ENCODE measurements at places on chromosomes 7 and 10.
A peak's percentile ranks its signal among the peaks of the same experiment; 100 is the strongest.

DNA sequence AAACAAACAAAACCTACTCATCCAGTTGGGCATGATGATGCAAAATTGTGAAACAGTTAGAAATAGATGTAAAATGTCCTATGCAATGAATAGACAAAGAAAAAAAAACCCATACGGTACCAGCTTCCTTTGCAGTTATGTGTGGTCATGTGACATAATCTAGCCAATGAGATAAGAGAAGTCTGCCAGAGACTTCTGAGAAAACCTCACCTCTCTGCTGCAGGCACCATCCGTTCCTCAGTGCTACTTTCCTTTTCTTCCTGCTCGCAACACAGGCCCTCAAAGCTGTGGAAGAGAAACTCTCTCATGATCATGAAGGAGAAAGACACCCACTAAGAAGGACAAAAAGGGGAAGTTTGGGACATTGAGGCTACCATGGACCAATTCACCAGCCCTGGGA, 76.8 kb upstream of the CARD11 start:
- no peak for DNase-seq

DNA sequence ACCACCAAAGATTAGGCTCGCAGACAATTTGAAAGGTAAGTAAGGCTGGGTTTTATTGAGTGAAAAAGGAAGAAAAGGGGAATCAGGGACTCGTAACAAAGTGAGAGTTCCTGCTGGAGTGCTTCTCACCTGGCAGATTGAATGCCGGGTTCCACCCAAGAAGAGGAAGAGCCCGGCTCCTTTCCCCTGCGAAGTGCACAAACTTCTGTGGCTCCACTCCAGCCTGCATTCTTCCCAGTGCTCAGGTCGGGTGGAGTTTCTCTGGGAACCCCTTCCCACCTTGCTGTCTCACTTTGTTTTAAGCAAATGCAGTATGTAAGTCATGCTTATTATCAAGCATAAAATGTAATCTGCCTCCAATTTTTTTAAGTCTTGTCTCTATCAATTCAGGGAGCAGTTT, 87.1 kb upstream of the TMEM106B start:
- DNase-seq, result no peak

- no peak for DNase-seq
Observed at GRCh38 chr7:131326576-131326975, 1.1 kb upstream of the MKLN1 start.

GRCh38 chr7:101020444-101020843, 563 bp downstream of the MUC17 start:
- DNase-seq, result no peak

GRCh38 chr7:131544449-131545301, 11.8 kb downstream of the PODXL start:
- DNase-seq, result peak; percentile 23

GRCh38 chr7:127251036-127251464, 1.7 kb downstream of the GRM8 start:
- no peak for DNase-seq

DNA sequence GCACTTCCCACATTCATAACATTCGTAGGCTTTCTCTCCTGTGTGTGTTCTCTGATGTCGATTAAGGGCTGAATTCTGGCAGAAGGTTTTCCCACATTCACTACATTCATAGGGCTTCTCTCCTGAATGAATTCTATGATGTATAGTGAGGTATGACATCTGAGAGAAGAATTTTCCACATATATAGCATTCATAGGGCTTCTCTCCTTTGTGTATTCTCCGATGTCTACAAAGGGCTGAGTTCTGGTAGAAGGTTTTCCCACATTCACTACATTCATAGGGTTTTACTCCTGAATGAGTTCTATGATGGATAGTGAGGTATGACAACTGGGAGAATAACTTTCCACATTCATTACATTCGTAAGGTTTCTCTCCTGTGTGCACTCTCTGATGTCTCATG, 15.6 kb downstream of the ZNF12 start:
- no peak for DNase-seq

- no peak for DNase-seq
Observed at GRCh38 chr7:148153616-148154284, 436.8 kb upstream of the C7orf33 start.

- no peak for DNase-seq
Observed at GRCh38 chr10:110901954-110902819, 16.8 kb downstream of the BBIP1 start.

- DNase-seq, result no peak
Observed at GRCh38 chr7:36607721-36608095, 116.6 kb downstream of the AOAH start.

- peak; percentile 29 for DNase-seq
Observed at GRCh38 chr7:47039904-47040303, 542.0 kb downstream of the TNS3 start.

GRCh38 chr7:17558558-17559332, 260.3 kb downstream of the AHR start:
- no peak for DNase-seq

- DNase-seq, result no peak
Observed at GRCh38 chr10:112711366-112711765, 238.7 kb upstream of the TCF7L2 start.

- no peak for DNase-seq
Observed at GRCh38 chr10:62024026-62024701, 122.7 kb downstream of the ARID5B start.

- no peak for DNase-seq
Observed at GRCh38 chr7:93249491-93250148, 17.5 kb downstream of the VPS50 start.

DNA sequence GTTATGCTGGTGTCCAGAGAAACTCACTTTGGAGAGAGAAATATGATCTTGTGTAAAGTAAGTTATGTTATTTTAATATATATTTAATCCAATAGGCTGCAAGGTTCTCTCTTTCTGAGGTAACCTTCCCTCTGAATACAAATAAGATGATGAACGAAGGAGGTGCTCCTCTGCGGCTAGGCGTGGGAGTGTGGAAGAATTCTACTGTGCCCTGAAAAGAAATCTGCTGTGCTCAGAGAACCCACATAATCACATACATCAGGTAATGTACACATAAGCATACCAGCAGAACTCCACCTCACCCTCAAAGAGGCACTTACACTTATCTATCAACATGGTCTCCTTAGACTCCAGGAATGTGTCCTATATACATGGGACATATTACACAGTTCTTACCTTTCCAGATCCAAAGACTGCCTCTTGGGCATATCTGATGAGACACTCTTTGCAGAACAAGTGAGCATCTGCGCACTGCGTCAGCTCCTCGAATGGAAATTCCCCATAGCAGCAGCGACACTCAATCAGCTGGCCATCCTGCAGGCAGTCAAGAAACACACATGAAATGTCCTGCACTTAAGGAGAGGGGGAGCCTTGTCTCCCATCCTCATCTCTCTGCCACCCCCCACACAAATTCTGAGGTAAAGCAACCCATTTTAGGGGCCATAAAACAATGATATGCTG, 66.7 kb downstream of the RNF216 start:
- DNase-seq, result no peak

DNA sequence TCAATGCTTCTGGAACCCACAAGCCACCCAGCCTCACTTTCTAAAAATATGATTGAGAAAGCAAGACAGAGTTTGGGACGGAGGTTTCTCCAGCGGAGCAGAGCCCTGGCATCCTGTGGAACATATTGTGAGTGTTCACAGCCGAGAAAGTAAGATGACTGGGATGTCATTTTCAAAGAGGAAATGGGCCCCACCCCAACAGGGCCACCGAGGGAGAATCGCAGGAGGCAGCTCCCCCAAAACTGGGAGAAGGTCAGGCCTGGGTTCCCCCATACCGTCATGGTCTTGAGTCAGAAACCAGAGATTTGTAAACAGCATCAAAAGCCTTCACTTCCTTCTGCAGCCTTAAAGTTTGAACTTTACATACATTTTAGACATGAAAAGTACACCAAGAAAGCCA, 560.0 kb downstream of the PTPRN2 start:
- no peak for DNase-seq

DNA sequence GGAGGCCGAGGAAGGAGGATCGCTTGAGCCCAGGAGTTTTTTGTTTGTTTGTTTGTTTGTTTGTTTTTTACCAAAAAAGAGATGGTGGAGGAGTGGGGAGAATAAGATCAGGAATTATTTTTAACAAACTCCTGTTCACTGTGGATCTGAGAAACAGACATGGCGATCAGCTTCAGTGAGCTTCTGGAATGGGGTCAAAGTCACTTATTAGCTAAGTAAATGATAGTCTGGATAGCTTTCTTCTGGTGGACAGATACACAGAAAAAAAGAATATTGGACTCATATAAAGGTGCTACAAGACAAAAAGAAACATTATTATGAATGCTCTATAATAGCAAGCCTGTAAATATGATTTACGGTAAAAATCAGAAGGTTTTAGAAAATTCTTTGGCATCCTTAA, 85.1 kb downstream of the POU6F2 start:
- DNase-seq, result no peak

- peak; percentile 91 for DNase-seq
Observed at GRCh38 chr10:45008524-45009161, 7.9 kb downstream of the ZNF22 start.

GRCh38 chr7:159113056-159113455, 31.6 kb downstream of the VIPR2 start:
- DNase-seq, result no peak

GRCh38 chr10:36157486-36157885, 515.4 kb upstream of the FZD8 start:
- no peak for DNase-seq

DNA sequence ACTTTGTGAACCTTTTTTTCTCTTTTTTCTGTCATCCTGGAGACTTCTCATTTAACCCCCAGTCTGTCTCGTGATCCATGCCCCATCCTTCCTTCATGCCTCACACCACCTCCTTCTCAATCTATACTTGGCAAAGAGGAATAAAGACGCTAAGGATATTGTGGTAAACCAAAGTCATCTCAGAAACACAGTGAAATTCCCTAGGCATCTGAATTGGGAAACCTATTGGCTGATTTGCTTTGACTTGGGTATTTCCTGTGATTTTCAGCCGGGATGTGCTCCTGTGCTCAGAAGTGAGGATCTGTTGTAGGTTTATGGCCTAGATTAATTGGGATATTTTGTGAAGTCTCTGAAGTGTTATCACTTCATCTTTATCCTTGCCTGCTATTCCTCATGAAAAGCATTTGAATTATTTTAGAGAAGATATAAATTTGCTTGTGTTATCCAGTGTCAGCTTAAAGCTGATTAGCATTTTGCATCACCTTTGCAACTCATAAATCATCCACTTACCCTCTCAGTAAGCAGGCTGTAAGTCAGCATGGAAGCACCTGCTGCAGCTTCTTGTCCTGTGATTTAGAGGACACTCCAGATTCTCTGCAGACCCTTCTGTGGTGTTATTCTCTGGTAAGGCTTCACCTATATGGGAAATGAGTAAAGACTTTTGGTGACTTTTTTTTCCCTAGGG, 138.0 kb downstream of the AUTS2 start:
- DNase-seq, result no peak

DNA sequence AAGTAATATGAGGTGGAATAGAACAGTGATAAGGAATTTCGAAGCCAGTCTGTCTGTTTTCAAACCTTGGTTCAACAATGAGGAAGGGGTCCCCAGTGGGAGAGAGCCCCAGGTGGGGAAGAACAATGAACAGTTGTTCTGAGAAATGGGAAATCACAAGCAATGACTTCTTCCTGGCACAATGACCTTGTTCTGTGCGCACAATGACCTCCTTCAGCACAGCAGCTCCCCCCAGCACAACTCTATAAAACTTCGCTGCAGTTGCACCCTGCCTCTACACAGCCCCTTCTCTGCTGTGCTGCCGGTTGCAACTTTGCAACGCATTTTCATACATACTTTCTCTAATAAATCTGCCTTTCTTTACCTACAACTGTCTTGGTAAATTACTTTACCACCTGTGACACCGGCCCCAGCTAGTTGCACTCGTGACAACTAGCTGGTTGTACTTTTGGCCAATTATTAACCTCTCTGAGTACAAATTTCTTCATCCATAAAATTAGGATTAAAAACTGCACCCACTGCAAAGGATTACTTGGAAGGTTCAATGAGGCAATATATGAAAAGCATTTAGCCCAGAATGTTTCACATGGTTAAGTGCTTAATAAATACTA, 40.5 kb downstream of the ASB4 start:
- DNase-seq, result peak; percentile 81

GRCh38 chr7:99806839-99807478, 20.9 kb upstream of the CYP3A43 start:
- no peak for DNase-seq

- DNase-seq, result no peak
Observed at GRCh38 chr10:14010101-14010558, 320.6 kb downstream of the FRMD4A start.

- DNase-seq, result no peak
Observed at GRCh38 chr10:100470367-100470766, 7.6 kb downstream of the WNT8B start.

- peak; percentile 70 for DNase-seq
Observed at GRCh38 chr7:138008588-138009349, 6.9 kb upstream of the CREB3L2 start.

DNA sequence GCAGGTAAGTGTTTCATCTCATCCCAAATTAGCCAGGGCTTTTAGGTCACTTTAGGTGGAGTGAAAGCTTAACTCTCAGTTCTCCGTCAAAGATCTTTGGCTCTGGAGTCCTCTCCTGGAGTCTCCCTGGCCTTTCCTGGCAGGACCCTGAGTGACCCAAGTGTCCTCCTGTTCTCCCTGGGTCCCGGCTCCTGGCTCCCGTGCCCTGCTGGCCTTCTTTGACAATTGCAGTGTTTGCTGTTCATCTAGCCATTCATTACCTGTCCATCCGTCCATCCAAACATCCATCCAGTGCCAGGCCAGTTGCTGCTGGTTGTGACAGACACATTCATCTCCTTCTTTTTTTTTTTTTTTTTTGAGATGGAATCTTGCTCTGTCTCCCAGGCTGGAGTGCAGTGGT, 6.2 kb upstream of the TPST1 start:
- no peak for DNase-seq

- no peak for DNase-seq
Observed at GRCh38 chr10:4670737-4671136, 155.3 kb upstream of the AKR1E2 start.

- no peak for DNase-seq
Observed at GRCh38 chr10:111488668-111489067, 411.8 kb downstream of the ADRA2A start.

GRCh38 chr10:2623675-2624274, 443.6 kb upstream of the PFKP start:
- DNase-seq, result no peak

DNA sequence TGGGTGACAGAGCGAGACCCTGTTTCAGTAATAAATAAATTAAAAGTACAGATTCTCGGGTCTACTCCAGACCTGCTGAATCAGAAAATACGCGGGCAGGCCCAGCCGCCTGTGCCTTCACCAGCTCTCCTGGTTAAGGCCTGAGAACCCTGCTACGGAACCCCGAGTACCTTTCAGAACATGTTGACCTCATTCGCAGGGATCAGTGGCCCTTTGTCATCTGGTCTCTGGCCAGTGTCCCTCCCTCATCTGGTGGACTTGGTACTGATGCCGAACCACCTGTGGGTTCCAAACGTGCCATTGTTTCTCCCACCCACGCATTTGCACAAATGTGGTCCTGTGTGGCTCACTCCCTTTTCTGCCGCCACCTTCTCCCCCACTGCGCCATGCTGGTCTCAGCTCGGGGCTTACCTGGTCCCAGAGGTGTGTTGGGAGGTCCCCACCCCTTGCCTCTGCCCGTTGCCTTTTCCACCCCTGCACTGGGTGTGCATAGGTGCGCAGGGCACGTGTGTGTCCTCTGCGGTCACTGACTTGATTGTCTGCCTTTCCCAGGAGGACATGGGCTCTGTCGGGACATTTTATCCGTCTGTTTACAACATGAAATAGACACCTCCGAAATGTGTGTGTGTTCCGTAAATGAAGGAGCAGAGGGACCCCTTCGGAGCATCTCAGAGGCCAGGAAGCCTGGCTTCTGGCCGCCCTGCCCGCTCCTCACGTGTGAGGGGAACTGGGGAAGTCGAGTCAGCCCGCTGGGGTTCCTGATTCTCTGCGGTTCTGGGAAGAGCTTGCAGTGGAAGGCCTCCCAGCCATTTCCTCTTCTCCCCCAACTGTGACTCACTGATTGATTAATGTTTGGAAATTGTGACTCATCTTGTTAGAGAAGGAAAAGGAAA, 135.2 kb downstream of the CUX1 start:
- DNase-seq, result no peak

All from midbrain (tissue), 1 donor.